Daoy (cell line): ENCODE measurements at places on chromosomes 2 and 18.

DNA sequence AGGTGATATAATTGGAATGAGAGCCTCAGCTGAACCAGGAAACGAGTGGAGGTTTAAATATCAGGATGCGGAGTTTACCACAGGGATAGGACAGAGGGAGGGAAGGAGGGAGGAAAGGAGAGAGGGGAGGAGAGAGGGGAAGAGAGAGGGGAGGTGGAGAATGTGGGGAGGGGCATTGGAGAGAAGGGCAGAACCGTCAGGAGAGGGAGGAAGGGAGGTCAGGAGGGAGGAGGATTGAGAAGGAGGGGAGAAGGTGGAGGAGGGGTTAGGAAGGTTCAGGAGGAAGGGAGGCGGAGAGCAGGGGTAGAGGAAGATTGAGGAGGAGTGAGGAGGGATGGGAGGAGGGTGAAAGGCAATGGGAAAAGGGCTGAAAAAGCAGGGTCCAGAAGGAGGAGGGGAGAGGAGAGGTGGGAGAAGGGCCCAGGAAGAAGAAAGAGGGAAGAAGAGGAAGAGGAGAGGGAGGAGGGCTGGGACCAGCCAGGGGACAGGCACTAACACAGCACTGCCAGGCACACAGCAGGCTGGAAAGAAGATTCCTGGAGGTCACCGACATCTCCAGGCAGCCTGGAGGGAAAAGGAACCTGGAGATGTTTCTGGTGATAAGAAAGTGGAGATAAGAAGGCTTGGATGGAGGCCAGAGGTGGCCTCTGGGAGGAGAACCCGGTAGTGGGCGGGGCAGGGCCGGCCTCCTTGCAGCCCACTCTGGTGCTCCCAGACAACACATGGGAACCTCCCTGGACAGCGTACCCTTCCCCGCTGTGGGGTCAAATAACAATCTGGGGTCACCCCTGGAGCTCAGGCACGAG, 176.7 kb upstream of the SMAD2 start:
- no peak for DNase-seq

DNA sequence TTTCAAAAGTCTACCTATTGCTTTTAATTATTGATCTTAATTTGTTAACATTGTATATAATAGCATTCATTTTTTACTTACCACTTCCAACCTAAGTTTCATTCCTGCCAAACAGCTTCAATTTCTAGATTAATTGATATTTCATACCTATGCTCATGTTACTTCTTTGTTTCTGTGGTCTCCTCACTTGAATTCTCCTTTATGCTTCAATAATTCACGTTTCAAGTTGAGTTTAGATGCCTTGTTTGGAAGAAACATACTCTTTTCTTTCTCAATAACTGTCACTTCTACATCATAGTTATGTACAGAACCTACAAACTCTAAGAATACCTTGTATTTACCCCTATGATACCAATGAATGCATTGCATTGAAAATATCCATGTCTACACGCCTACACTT, 862.2 kb upstream of the LRATD1 start:
- DNase-seq = no peak

- no peak for DNase-seq
Observed at GRCh38 chr18:50748243-50749229, 71.3 kb downstream of the MRO start.

DNA sequence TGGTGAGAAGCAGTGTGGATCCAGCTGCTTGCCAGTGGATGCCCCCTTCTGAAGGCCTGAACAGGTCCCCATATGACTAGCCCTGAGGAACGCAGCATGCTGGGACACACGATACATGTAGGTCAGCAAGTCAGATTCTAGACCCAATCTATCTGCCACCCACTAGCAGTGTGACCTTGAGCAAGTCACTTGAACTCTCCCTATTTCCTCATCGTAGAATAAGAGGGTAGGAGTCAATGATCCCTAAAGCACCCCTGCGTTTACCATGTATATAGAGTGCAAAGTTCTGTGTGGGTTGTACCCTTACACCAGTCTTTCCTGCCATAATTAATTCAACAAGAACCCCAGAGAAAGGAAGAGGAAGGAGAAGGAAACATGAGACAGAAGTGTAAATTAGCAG, 123.7 kb downstream of the GALNT14 start:
- no peak for DNase-seq

GRCh38 chr2:174331595-174332216, 3.0 kb upstream of the SP9 start:
- DNase-seq = no peak

DNA sequence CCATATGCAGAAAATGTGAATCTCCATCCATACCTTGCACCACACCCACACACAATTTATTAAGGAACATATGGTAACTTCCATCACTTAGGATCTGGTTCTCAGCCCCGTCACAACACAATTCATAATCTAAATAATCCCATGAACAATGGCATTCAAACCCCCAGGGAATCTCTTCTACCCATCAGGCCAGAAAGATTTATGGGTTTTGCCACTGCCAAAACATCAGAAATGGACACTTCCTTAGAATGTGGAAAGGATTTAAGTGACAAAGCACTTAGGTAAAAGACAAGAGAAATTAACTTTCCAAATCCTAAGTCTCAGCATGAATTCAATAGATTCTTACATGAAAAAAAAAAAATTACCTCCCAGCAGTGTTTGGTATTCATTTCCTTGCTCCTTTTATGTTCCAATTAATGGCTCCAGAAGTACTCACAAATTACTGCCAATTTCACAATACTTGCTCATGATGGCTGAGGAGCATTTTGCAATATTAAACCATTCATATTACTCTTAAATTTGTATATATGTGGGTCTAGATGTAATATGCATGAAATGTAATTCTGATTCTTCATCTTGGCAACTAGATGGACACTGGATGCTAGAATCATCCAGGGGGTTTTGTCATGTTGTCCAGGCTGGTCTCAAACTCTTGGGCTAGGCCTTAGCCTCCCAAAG, 56.5 kb upstream of the TMEM247 start:
- DNase-seq = no peak

GRCh38 chr2:235052514-235053354, 100.9 kb downstream of the SH3BP4 start:
- DNase-seq = no peak

DNA sequence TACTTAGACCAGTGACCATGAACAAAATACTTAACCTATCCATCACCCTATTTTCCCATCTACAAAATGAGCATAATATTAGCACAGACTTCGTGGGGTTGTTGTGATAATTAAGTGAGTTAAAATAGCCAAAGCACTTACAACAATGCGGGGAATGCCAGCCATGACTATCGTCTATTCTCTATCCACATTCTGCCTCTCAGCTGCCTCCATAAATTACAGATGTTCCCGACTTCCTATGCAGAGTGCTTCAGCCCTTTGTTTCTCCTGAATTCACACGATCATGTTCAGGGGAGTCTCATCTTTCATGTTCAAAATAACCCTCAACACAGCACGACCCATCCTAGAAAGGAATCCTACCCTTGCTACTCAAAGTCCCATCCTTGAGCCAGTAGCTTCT, 211.6 kb downstream of the EN1 start:
- DNase-seq = no peak

- no peak for DNase-seq
Observed at GRCh38 chr2:3434654-3435053, 55.2 kb downstream of the TRAPPC12 start.

DNA sequence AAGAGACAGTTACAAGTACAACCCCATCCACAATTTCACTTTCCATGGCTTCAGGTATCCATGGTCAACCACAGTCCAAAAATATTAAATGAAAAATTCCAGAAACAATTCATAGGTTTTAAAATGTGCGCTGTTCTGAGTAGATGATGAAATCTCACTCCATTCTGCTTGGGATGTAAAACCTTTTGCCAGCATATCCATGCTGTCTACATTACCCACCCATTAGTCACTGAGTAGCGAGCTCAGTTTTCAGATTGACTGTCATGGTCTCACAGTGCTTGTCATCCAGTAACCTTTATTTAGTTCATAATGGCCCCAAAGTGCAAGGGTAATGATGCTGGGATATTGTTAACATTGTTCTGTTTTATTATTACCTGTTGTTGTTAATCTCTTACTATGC, 40.5 kb downstream of the SMAD4 start:
- peak; percentile 54 for DNase-seq

GRCh38 chr18:46768166-46768921, 11.5 kb upstream of the ST8SIA5 start:
- DNase-seq = no peak

DNA sequence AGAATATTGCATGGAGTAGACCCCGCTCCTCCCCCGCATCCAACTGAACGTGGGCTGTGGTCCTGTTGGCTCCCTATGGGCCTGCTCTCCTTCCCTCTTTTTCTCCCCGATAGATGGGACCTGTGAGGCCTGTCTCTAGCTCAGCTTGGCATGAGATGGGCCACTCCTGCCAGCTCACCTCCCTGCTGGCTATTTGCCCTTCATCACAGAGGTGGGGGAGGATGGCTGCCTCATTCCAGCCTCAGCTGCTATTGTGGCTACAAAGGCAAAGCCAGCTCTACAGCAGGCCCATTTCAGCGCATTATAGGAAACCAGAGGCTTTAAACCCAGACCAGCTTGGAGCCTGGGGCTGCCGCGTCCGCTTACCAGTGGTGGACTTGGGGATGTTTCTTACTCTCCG, 313.9 kb downstream of the GBX2 start:
- DNase-seq = no peak

DNA sequence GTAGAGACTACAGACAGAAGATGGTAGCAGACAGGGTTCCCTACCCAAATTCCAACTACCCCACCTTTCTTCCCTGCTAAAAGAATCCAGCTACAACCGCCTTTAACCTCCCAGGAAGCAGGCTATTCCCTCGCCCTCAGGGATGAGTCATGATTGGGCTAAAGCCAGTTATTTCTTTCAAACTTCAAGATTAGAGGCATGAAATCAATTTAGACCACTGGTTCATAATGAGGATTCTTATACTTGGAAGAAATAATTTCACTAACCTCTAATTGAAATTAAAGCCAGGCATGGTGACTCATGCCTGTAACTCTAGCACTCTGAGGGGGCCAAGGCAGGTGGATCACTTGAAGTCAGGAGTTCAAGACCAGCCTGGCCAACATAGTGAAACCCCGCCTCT, 20.0 kb downstream of the TRIP12 start:
- peak; percentile 80 for DNase-seq

DNA sequence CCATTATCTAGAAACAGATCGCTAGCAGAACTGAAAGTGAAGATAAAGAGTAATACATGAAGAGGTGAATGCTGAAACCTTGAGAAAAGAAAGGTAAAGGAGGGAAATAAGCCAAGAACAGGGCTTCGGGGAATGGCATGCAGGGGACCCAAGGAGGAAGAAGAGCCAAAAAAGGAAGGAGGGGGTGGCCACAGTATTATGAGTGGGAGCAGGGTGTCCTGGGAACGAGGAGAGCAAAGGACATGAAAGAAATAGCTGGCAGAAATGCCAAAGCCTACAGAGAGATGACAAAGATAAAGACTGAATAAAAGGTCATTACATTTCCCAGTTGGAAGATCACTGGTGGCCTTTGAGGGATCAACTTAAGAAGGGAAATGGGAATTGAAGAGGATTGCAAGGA, 82.9 kb downstream of the ACTR3 start:
- no peak for DNase-seq

DNA sequence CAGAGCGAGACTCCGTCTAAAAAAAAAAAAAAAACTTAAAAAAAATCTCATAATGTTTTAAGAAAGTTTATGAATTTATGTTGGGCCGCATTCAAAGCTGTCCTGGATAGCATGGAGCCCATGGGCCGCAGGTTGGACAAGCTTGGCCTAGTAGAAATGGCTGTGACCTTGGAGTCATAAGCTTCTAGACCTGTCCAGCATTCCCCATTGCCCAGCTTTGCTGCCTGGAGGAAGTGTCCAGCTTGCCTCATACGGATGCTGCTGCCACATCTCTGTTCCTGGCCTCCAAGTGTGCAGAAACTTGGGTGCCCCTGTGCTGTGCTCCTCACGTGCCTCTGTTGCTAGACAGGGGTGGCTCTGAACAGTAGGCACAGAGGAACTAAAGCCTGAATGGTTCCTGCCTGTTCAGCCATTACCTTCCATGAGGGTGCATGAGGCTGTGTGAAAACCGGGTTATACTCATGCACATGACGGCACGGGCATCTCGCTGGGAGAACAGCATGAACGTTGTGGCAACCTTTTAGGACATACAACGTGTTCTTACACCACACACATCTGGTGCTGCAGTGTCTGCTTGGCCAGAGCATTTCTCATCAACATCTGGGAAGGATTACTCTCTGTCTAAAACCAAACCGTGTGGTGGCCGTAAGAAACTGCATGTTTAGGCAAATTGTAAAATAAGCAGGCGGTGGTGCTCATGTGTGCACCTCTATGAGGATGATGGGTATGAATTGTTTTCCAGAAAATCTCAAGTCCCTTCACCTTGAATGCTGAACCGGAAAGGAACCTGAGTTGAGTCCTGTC, 38.2 kb downstream of the FHOD3 start:
- DNase-seq = no peak

GRCh38 chr2:173749315-173749714, 215.9 kb downstream of the SP3 start:
- DNase-seq = peak; percentile 11

DNA sequence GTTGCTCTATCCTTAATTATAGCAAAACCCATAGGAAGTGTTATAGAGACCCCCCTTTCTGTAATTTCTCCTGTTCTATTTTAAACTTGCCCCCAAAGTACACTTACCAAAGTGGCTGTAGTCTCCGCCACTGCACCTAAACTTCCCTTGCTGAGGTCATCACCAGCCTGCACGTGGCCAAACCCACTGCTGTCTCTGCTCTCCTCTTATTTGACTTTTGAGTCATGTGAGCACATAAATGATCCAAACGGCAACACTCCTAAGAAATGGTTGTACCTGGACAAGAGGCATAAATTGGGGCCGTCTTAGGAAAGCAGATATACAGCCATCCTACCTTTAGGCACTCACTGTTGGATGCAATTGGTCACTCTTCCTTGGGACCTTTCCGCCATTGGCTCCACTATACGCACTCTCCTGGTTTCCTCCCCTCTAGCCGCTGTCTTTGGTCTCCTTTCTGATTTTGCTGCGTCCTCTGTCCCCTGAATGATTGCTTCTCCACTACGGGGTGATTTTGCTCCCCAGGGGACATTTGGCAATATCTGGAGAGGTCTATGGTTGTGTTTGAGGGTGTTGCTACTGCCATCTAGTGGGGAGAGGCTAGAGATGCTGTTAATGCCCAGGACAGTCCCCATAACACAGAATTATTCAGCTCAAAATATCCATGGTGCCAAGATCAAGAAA, 19.2 kb upstream of the IL36G start:
- peak; percentile 65 for DNase-seq

GRCh38 chr2:64765160-64765805, 111.6 kb upstream of the SERTAD2 start:
- no peak for DNase-seq

- no peak for DNase-seq
Observed at GRCh38 chr2:120938045-120938771, 202.5 kb downstream of the GLI2 start.

- no peak for DNase-seq
Observed at GRCh38 chr2:66472225-66472843, 37.4 kb downstream of the MEIS1 start.
